Neural crest cell (in vitro differentiated cells): ENCODE measurements at places on chromosomes 7 and 10.

DNA sequence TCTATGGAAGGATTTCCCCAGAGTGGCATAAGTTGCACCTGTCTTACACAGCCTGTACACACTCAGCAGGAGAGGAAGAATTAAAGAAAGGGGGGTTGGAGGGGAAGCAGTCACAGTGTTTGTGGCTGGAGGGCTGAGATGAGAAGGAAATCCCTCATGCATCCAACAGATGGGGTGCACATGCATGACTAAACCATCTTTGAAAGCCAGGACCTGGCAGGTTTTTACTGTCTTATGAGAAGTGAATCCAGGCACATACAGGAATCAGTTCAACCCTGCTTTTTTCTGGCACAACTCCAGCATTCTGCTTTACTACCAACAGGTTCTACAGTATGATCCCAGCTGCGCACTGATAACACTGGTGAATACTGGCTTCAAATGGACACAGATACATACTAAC, 107.7 kb downstream of the CACNA2D1 start:
- no peak for DNase-seq

DNA sequence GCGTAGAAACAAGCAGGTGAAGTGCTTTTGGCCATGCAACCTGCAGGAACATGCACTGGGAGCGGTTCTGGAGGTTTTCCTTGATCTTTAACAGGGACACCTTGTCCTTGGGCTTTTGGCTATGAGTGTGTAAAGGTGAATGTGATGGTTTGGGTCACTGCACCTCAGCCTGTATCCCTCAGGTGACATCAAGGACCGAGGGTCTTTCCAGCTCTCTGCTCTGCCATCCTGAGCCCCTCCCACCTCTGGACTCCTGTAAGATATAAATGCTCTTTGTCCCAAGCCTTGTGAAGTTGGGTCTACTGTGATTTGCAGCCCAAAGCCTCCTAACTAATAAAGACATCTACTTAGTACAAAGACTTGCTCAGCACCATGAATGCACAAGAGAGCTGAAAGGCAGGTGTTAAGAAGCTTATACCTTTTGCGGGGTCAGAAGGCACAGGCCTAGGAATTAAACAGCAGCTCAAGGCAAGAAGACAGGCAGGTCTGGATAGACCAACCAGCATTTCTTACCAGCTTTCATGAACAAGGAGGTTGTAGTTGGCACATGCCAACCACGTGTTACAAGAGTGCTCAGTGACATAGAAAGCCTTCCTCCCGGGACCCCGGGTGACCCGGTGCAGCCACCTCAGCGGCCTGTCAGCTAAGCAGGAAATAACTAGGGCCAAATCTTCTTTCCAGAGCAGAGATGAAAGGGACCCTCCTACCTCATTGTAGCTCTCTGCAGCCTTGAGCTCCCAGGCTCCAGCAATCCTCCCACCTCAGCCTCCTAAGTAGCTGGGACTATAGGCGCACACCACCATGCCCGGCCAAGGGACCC, 89.9 kb downstream of the CARD11 start:
- no peak for DNase-seq

DNA sequence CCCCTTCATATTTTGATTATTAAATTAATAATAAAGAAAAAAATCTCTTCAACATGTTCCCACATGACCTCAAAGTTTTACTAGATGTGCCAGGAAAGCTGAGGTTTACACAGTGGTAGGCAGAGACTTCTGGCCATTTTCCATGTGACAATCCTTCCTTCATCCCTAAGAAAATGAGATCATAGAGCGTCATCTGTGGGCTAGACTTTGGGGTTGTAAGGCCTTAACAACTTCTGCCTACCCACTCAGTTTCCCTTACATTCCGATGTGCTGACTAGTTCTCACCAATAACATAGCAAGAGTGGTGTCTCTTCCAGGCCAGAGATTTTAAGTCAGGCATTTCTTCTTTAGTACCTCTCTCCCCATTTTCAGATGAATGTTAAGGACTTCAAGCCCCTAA, 171.1 kb upstream of the PHF14 start:
- no peak for DNase-seq

DNA sequence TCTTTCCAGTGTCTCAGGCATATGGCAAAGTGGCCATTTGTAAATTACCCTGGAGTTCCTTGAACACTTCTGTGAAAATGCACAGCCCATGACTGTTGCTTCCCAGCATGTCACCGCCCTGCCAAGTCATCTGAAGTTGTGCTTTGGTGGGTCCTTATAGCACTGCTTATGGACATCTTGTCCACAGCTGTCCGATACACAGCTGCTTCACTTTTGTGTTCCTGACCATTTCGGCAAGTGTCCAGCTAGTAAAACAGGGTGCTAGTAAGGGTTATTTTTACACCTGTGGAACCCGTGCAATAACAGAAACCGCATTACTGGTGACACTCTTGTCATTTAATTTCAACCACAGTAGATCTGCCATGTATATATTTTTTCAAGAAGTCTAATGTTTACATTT, 29.7 kb downstream of the PIP4K2A start:
- DNase-seq: no peak

- DNase-seq: no peak
These were observed 8.2 kb upstream of the CXCL12 start for GRCh38 chr10:44393051-44393630.

GRCh38 chr10:46317889-46318288, 31.1 kb downstream of the ANTXRL start:
- no peak for DNase-seq

DNA sequence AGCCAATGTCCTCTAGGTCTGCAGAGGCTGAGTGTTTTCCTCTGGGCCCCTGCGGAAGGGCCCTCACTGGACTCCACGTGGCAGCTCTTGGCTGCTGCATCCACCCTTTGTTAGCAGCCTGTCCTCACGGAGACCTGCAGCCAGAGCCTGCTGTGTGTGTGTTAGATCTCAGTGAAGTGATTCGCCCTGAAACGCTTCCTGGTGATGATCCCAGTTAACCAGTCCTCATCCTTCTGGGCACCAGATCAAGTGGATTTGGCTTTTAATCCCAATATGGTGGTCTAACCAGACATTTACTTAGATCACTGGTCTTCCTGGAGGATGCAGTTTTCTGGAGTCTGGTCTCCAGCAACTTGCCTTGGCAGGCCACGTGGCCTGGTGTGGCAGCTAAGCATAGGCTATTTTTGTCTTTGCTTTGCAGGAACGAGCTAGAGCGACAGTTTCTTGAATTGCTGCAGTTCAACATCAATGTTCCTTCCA, 39.5 kb upstream of the GJD4 start:
- no peak for DNase-seq

- DNase-seq: no peak
These were observed 51.6 kb upstream of the SRRM3 start for GRCh38 chr7:76149847-76150691.

DNA sequence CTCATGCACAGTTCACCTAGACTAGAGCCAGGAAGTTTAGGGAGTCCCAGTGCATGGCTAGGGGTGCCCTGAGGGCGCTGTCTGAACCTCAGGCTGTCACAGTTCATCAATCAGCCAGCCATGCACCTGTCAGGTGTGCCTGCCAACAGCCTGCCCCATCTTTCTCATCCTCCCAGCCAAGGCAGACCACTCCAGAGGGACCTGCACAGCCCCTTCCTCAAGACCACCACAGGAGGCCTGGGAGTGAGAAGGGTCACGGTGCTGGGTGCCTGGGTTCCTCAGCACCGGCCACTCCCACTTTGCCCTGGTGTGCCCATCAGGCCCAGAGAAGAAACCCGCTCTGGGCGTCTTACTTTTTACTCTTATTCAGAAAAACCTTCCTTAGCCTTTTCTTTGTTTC, 8.4 kb downstream of the ATP6V1F start:
- no peak for DNase-seq

DNA sequence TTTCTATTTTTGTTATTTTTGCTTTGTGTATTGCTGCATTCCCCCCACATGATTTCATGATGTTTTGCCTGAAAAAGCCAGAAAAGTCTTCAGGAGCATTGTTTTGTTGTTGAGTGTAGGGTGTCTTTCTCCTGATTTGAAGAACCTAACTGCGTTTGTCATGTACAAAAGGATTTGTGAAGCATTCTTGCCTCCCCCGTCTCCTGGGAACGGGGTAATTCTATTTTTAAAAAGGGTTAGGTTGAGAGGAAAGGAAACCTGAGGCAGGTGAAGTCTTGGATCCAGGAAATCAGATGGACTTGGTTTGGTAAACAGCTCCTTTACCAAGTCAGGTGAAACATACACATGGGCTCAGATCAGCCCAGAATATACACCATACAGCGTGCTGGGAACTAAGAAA, 26.0 kb upstream of the BTBD16 start:
- no peak for DNase-seq

GRCh38 chr10:109887243-109887642, 36.1 kb downstream of the XPNPEP1 start:
- DNase-seq: no peak

DNA sequence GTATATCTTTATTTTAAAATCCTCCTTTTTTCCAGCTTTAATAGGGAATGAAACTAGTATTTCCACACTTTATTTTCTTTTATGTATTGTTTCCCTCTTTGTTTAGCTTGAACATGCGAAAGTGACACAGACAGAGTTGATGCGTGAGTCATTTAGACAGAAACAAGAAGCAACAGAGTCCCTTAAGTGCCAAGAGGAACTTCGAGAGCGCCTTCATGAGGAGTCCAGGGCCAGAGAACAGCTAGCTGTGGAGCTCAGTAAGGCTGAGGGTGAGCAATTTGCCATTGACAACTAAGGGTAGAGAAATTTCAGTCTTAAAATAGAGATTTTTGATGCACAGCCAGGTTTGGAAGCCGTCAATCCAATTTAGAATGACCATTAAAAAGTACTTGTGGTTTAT, 73.1 kb downstream of the CYP51A1 start:
- no peak for DNase-seq

DNA sequence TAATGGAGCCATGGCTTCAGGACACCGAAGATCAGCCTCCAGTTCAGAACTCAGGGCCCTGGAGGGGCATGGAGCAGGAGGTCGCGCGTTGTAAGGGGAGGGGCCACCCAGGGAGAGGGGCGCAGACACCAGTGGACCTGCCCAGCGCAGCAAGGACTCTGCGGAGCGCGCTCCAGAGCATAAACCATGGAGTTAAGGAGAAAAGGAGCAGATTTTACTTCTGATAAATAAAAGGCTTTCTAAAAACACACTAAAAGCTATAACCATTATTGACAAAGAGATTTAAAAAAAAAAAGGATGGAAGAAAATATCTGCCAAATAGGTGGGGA, 10.5 kb downstream of the CALY start:
- DNase-seq: no peak

DNA sequence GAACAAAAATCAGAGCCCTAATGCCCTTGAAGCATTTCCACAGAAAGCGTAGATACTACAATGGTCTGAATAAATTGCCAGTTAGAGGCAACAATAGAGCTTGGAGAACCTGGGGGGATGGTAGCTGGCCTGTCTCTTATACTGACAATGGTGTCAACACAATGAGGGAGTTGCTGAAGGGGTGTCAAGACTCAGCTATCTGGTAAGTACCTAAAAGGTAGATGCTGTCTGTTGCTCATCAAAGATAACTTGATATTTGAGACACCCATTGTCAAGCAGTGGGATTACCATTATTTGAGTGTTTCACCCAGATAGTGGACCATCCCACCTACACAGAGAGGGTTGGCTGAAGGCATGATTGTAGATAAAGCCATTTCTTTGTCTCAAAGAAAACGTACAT, 72.8 kb downstream of the PDE1C start:
- no peak for DNase-seq

- DNase-seq: no peak
These were observed 64.2 kb downstream of the CFAP46 start for GRCh38 chr10:132878091-132878729.

- DNase-seq: no peak
These were observed 53.5 kb downstream of the DNAJC12 start for GRCh38 chr10:67784474-67784873.

DNA sequence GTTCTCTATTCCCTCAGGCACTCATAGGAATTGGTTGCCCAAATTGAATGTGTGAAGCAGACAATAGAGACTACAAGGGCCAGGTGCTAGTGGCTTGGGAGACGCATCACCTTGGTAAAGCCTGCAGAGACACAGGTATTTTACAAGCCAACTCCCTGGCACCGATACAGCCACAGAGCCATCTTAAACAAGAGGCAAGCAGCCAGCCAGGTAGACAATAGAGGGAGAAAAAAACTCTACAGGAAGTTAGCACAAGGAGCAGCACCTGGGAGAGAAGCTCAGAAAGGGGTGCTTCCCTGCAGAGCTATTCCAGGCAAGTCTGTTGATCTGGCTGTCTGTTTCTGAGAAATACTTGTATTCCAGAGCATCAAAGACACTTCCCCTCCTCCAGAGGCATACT, 43.0 kb upstream of the CDK1 start:
- no peak for DNase-seq

DNA sequence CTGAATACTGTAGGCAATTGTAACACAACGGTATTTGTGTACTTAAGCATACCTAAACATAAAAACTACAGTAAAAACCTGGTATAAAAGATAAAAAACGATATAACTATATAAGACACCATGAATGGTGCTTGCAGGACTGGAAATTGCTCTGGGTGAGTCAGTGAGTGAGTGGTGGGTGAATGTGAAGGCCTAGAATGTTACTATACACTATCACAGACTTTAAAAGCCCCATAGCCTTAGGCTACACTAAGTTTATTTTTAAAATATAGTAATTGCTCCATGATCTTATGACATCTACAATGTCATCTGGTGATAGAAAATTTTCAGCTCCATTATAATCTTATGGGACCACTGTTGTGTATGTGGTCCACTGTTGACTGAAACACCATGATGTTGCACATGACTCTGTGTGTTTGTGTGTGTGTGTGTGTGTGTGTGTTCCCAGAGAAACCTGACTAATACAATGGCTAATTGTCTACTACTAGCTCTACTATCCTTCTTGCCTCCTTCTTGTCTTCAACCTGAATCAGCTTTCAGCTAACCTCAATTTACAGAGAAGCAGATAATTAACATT, 27.6 kb upstream of the PRPF18 start:
- DNase-seq: no peak

DNA sequence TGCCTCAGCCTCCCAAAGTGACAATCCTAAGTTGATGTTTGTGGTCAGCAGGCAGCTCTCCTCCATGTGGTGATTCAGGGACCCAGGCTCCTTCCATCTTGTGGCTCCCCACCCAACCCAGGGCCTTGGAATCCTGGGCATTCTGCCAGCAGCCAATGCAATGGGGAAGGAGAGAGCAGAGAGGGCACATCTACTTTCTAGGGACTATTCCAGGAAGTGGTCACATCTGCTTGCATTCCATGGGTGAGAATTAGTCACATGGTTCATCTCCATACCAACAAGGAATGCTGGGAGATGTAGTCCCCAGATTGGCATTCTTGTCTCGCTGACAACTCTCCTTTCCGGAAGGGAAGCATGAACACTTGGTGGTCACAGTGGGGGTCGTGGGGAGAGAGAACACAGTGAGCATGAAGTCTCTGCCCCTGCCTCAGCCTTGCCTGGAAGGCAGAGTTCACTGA, 9.9 kb upstream of the SRRM3 start:
- peak; percentile 18 for DNase-seq

DNA sequence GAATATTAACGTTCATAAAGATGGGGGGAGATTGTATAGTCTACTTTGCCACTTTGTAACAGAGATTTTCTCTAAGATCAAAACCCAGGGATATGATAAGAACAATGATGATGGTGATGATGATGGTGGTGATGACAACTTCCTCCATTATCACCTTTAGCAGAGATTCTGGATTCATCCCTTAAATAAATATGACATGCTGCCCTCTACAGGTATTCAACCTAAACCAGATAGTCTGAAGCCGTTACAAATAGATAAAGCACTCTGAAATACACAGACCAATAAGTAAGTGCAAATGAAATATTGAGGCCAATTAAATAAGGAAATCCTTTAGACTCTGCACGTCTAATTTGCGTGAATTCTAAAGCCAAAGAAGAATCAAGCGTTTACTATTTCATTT, 211.5 kb downstream of the CREB5 start:
- DNase-seq: no peak
